Mammary epithelial cell (primary cell): ENCODE measurements at places on chromosomes 6 and 20. TPM values are rescaled to one million over a fixed set of nuclear protein-coding genes. Genes with fewer than 3 reads are reported as not detected.

DNA sequence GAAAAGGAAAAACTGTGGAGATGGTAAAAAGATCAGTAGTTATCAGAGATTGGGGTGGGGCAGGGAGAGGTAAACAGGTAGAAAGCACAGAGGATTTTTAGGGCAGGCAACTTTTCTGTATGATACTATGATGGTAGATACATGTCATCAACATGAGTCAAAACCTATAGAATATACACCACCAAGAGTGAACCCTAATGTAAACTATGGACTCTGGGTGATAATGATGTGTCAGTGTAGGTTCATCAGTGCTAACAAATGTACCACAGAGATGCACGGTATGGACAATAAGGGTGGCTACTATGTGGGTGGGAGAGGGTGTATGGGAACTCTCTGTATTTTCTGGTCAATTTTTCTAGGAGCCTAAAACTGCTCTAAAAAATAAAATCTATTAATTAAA lies 18.5 kb downstream of the PACSIN1 start:
- DNase-seq: peak; percentile 9

DNA sequence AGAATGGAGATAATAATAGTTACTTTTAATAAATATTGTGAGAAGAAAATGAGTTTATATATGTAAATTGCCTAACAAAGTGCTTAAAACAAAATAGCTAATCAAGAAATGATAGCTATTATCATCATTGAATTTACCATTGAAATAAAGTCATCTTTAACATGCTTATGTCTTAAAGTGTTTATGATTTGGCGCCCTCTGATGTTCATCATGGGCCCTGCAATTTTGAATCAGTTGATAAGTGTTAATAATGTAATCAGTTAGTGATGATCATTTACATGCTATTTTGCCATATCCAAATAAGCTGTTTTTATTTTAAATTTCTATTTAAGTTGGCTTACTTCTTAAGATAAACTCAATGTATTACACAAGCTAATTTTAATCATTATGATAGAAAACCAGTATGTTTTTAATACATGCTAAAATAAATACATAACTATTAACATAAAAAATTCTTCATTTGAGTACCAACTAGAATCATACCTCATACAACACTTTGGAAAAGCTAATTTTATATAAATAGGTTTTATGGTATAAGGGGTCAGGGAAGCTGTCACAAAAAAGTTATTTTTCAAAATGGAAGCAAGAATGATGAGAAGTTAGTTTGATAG lies 39.2 kb upstream of the TPD52L1 start:
- peak; percentile 35 for DNase-seq

- DNase-seq: no peak
Observed at GRCh38 chr20:20824924-20825584, 112.6 kb upstream of the RALGAPA2 start.

- no peak for DNase-seq
Observed at GRCh38 chr20:55142932-55143331, 667.5 kb downstream of the DOK5 start.

GRCh38 chr6:9139746-9140145 lies 704.4 kb upstream of the SLC35B3 start:
- peak; percentile 69 for DNase-seq

GRCh38 chr6:157823528-157824370 lies 703 bp downstream of the SNX9 start:
- DNase-seq: peak; percentile 85

Gene STXBP5
- 19.0 TPM for polyA plus RNA-seq

- DNase-seq: no peak
Observed at GRCh38 chr6:155267411-155267810, 3.6 kb downstream of the CLDN20 start.

DNA sequence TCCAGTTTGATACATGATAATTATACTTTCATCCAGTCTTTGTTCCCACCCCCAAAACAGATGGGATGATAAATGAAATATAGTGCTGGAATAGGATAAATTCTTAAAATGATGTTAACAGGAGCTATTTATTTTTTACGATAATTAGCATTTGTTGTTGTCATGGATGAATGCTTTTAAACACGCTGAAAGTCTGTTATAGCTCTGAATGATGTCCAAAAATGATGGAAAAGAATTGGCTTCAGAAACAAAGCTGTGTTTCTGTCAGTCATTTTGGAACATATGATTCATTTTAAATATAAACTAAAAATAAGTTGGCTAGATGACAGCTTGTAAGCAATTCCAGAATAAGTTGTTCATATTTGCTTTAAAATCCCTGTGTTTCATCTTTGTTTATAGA lies 237.4 kb downstream of the GRIK2 start:
- no peak for DNase-seq

DNA sequence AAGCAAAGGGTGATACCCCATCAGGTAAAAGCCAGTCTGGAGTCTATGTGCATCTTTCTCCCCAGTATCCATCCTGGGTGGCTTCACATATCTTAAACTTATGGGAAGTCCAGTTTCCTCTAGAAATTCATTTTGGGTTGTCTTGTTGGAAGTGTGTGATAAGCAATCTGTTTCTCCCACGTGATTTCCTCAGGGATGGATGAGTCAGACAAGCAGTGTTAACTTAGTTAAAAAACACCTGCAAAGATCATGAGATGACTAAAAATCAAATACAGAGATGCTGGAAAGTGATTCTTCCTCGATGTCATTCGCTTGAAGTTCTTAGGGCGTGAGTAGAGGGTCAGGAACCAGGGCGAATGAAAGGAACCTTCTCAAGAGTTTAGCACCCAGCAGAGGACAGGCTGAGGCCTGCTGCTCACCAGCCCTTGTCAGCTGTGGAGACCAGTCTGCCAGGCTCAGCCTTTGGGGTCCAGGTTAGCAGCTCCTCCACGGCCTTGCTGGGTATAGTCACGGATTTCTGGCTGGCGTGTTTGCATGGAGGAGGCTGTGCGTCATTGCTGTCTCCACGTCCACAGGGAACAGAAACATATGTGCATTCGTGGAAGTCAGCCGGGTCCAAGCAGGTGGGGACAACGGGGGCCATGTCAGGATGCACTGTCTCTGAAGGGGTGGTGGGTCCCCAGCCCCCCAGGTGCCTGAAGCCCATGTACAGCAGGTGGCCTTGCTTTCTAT lies 2.8 kb upstream of the PNPLA1 start:
- no peak for DNase-seq

Gene KHDC1L
- polyA plus RNA-seq: 0.26 TPM

DNA sequence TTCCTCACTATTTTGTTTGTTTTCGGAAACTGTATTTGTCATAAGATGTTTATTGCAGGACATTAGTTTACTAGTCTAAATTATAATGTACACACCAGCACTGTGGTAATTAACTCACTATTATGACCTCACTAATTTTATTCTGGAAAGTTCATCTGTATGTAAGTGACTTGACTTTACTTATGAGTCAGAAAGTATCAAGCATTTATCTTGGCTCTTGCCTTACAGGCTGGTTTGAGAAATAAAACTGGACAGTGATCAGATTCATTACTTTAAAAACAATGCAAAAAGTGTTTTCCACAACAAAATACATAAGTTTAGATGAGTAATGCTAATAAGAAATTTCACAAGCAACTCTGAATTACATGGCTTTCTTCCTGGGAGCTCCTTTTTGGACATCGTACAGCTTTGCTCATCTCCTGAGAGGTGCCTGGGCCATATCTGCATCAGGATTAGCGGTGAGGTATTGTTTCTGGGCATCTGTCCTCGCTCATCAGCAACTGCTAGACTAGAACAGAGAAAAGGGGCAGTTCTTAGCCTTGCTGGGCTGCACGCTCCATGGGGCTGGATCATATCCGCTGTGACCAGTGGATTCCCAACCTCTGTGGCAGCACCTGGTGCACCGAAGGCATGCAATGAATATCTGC lies 179.8 kb downstream of the SOD2 start:
- DNase-seq: no peak

GRCh38 chr6:151196555-151196954 lies 43.2 kb upstream of the AKAP12 start:
- no peak for DNase-seq

DNA sequence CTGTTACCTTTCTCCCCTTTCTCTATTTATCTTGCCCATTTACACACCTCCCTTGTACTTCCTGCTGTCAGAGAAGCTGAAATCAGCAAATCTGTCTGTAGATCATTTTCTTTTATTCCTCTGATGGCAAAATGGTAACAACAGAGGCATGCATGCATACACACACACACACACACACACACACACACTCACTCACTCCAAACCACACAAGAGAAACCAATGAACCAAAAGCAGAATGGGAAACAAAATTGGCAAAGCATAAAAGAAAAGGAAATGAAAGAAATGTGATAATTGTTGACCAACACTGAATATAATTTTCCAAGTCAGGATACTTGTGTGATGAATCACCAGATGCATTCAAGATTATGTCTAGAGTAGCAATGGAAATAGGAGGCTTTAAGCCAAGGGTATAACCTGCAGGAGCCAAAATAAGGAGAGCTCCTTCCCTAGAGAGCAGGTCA lies 172.4 kb downstream of the PLCB4 start:
- DNase-seq: peak; percentile 55

Gene E2F1
- 10.3 TPM for polyA plus RNA-seq

Gene EFCAB8
- polyA plus RNA-seq: not detected

DNA sequence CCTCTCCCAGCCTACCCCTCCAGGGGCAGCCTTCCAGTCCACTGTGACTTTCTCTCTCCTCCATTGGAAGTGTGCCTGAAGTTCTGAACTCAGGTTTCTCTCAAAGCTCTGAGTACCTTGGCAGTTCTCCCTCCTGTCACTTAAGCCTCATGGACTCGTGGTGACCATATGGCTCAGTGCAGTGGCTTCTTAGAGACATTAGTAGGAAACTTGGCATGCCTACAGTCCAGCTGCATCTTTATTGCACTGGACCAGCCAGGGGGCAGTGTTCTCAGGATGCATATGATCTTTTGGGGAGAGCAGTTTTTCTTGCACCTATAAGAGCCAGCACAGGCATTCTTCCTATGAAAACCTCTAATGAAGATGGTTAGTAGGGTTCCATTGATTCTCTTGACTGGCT lies 47.5 kb upstream of the KCNK16 start:
- no peak for DNase-seq

Gene TNFRSF21
- polyA plus RNA-seq: 89.7 TPM

DNA sequence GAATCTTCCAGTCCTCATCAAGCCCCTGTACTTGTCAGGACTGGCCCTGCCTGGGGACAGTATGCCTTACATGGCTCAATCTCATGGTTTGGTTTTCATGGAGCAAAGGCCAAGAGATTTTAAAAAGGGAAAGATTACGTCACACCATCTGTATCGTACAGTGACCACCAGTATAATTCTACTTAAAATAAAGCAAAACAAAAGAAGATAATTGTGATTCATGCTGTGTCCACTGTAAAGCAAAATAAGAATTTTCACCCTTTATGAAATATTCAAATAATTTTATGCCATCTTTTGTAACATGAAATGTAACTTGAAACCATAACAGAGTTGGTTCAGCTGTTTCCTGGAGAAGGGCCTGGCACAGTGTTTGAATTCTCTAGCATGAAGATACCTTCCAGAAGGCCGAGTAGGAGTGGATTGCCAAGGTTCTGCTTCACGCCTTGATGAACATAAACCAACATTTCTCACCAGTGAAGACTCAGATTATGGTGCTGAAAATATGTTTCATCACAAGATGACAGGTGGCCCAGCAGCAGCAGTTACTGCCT lies 486.5 kb downstream of the RFPL4B start:
- no peak for DNase-seq

GRCh38 chr6:9623228-9623832 lies 791.5 kb downstream of the TFAP2A start:
- DNase-seq: no peak

DNA sequence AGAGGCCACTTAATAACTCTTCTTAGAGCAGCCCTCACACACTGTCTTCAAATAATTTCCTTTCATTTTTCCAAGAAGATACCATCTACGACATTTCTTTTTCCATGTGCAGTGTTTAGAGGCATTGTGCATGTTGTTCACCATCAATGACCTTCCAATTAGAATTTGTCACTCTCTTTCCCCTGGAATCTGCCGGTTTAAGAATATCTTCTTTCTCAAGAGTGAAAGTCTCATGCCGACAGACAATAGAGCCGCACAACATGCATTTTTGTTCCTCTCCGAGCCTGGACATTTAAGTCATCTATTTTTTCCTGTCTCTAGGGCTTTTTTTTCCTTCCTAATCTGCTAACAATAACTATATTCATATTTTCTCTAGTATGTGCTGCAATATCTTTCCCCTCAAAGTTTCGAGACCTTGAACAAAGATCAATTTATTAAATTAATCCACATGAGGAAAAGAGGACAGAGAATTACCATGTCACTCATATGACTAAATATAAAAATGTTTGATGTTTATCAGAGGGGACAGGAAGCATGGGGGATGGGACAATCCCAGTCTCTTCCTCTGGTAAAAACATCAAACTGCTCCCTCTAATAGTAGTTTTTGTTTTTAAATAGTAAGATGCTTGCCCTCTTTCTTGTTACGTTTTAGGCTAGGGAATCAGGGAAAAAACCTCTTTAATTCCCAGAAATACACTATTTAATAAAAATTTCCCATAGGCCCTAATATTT lies 893.4 kb downstream of the C6orf118 start:
- no peak for DNase-seq

DNA sequence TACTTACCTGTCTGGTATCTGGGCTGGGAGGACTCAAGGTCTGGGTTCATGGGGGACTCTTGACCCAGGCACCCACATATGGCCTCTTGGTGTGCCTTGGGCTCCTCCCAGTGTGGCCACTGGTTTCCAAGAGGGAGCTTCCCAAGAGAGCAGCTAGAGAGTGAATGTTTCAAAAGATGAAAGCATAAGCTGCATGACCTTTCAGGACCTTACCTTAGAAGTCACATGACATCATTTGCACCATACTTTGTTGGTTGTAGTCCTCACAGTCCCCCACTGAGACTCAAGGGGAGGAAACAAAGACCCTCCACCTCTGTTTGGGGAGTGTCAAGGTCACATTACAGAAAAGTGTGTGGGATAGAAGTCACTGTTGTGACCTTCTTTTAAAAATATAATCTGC lies 13.9 kb downstream of the ACTR5 start:
- DNase-seq: no peak

DNA sequence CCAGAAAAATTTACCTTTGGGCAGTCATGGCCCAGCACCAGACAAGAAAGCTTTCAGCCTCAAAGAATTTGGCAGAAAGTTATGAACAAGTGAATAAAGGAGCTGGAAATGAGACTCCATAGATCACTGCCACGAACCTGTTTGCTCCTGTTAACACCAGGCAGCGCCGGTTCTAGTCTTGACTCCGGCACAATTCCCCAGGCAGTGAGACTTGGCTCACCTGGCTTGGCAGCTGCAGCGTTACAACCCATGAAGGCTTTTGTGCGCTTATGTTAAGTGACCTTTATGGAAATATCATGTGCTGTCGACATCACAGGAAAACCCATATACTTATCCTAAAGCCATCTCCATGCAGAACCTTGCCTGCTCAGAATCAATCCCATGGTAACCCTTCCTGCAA lies 22.2 kb upstream of the FOXC1 start:
- DNase-seq: no peak
